Chondrocyte (in vitro differentiated cells): ENCODE measurements at places on chromosomes 2 and 18. TPM values are rescaled to one million over a fixed set of nuclear protein-coding genes. Genes with fewer than 3 reads are reported as not detected.

ME2 gene
- total RNA-seq: 26.7 to 29.9 TPM (median 29.1 TPM) in 3 replicates

DNA sequence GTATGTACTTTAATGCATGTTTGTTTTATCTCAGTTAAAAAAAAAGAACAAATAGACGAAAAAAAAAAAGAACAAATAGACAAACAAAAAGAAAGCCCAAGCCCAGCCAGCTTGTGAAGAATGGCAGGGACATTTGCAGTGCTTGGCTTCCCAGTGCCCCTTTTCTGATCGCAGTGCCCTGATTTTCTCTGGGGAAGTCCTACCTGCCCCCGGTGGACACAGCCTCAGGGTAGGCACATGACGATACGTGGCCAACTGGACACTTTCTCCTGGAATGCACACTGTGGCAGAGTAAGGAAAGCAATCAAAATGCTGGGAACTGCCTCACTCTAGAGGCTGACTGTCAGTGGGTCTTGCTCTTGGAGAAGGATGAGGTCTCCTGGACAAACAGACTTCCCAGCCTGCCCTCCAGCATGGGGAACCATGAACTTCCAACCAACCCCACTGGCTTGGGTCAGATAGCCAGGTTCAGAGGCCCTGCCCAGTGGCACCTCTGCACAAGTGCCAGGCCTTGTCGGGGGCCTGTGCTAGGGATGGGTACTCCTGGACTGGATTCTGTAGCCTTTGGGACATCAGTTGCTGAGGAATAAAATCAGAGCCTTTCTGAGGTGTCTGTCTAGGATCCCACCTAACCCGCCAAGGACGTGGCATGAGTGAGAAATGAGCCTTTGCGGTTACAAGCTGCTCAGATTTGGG is 76.7 kb downstream of the INHBB start:
- no peaks in the 10 kb centered on the region for H3K4me1 ChIP-seq
- no peak for DNase-seq
- peaks cover 2% of the 10 kb centered on the region for H3K36me3 ChIP-seq
- H3K27ac ChIP-seq: no peak overlapping the region
- H3K27me3 ChIP-seq: peaks cover 67% of the 10 kb centered on the region

GRCh38 chr2:9554921-9555296 is 721 bp downstream of the ADAM17 start:
- H3K4me3 ChIP-seq: peak overlapping the region; percentile 95
- H3K27me3 ChIP-seq: no peaks in the 10 kb centered on the region

DNA sequence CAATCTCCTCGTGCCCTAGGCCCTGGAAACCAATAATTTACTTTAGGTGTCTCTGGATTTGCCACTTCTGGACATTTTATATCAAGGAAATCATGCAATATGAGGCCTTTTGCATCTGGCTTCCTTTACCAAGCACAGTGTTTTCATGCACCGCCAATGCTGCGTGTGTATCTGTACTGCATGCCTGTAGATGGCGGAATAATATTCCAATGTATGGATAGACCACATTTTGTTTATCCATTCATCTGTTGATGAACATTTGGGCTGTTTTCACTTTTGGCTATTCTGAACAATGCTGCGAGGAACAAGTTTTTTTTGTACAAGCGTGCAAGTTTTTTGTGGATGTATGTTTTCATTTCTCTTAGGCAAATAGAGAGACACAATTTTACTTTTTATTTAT is 18.9 kb downstream of the HPCAL1 start:
- DNase-seq: no peak
- H3K4me1 ChIP-seq: peaks cover under 1% of the 10 kb centered on the region
- H3K4me3 ChIP-seq: no peak overlapping the region
- no peak overlapping the region for H3K27ac ChIP-seq
- H3K36me3 ChIP-seq: no peaks in the 10 kb centered on the region
- H3K27me3 ChIP-seq: no peaks in the 10 kb centered on the region

DNA sequence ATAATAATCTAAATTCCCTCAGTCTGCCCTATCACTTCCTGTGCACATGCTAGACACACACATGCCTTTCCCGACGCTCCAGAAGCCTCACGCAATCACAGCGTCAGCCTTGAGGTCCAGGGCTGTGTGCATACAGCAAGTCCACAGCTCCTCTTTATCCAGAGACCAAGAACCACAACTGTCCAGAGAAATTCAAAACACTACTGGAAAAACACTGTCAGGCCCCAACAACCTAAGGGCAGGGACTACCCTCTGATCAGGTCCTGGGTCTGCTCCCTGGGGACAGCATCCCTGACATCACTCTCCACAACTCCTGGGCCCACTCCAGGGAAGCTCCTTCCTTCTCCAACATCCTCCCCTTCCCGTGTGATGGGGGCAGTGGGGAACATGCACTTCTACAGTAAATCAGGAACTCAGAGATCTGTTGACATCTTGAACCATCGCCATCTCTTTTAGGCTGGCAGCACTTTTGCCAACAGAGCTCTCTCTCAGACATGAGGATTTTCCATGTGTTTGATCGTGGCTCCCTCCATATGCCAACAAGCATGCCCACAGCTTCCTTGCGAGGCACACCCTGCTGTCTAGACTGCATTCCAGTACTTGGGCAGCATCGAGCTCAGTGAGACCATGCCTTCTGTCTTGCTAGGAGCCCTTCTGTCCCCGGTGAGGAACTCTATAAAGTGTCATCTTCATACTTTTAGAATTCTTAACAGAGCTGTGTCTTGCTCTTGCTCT is 15.4 kb downstream of the TEX51 start:
- no peak for DNase-seq
- peaks cover 5% of the 10 kb centered on the region for H3K27me3 ChIP-seq
- H3K36me3 ChIP-seq: no peaks in the 10 kb centered on the region
- H3K4me1 ChIP-seq: no peaks in the 10 kb centered on the region
- H3K4me3 ChIP-seq: no peak overlapping the region
- H3K27ac ChIP-seq: no peak overlapping the region

GRCh38 chr2:88239781-88240180 is 69.6 kb downstream of the THNSL2 start:
- DNase-seq: no peak
- H3K27me3 ChIP-seq: peaks cover 4% of the 10 kb centered on the region
- no peak overlapping the region for H3K27ac ChIP-seq

GRCh38 chr2:238484522-238485452 is 58.1 kb downstream of the ASB1 start:
- DNase-seq: no peak
- H3K4me3 ChIP-seq: no peak overlapping the region
- H3K4me1 ChIP-seq: no peaks in the 10 kb centered on the region
- H3K27me3 ChIP-seq: no peaks in the 10 kb centered on the region
- peaks cover 7% of the 10 kb centered on the region for H3K36me3 ChIP-seq

- no peak overlapping the region for H3K27ac ChIP-seq
- no peak overlapping the region for H3K4me3 ChIP-seq
- no peaks in the 10 kb centered on the region for H3K27me3 ChIP-seq
- DNase-seq: no peak
These were observed 28.2 kb downstream of the OSBPL1A start for GRCh38 chr18:24369426-24369825.

GRCh38 chr2:147525819-147526489 is 318.9 kb upstream of the ACVR2A start:
- peaks cover 2% of the 10 kb centered on the region for H3K27me3 ChIP-seq
- no peak for DNase-seq
- no peaks in the 10 kb centered on the region for H3K36me3 ChIP-seq
- H3K4me3 ChIP-seq: no peak overlapping the region

- peak overlapping the region; percentile 33 for H3K4me3 ChIP-seq
- peaks cover 67% of the 10 kb centered on the region for H3K4me1 ChIP-seq
- no peak for DNase-seq
- H3K36me3 ChIP-seq: no peaks in the 10 kb centered on the region
- H3K27ac ChIP-seq: peak overlapping the region; percentile 81
These were observed 41.6 kb downstream of the KCNE4 start for GRCh38 chr2:223093436-223094241.

DNA sequence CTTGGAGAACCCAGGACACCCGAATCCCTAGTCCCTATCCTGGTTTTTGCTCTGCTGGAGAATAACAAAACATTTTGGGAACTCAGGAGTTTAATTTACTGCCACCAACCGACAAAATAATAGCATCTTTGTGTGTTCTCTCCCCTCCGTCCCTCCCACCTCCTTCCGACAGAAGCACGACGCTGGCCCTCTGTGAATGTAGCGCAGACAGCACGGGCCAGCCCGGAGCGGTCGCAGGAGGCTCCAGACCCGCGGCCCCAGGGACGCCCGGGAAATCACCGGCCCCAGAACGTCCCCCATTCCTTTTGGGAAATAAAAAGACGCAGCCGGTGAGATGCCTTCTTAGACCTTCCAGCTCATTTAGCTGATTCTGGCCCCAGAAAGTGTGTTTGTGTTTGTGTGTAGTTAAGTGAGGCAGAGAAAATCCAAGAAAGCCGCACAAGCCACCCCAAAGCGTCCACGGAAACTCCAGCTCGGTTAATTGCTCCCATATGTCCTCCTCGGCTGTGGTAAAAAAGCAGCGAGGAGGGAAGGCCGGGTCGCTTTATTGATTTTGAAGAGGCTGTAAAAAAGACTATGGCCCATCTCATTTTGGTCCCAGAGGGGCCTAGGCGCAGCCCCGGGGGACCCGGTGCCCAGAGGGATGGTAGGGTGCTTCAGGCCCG is 577 bp upstream of the TANC1 start:
- H3K36me3 ChIP-seq: no peaks in the 10 kb centered on the region
- H3K27me3 ChIP-seq: no peaks in the 10 kb centered on the region
- DNase-seq: no peak

DNA sequence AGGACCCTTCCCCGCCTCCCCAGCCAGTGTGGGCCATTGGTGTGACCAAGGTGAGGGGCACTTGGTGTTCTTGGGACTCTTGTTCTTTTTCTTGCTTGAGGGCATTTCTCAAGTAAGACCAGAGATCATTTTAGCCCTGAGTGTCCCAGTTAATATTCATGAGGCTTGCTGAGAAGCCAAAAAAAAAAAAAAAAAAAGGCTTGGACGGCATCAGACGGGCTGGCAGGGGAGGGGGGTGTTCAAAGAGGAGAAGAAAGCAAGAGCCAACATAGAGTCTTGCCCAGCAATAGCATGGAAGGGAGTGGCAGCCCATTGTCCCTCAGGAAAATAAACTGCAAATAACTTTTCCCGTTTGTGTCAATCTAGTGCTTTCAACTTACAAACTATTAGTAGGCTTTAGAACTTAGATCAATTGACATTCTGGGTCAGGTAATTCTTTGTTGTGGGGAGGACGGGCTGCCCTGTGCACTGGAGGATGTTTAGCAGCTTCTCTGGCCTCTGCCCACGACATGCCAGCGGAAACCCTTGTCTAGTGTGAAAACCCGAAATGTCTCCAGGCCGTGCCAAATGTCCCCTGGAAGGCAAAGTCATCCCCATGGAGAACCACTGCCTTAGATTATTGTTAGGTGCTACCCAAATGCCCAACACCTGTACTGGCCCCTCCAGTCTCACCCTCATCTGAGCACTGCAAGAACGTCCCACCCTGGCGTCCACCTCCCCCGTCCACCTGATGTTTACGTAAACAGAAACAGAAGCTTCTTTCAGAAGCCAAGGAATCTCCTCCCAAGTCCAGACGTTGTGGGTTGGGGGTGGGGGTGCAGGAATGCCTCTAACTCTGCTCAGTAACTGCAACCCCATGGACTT is 163.4 kb downstream of the BCL2 start:
- H3K4me3 ChIP-seq: no peak overlapping the region
- H3K4me1 ChIP-seq: peaks cover 47% of the 10 kb centered on the region
- H3K27me3 ChIP-seq: peaks cover 13% of the 10 kb centered on the region
- peaks cover 4% of the 10 kb centered on the region for H3K36me3 ChIP-seq

GRCh38 chr2:231163011-231163410 is 35.4 kb upstream of the ARMC9 start:
- peaks cover 69% of the 10 kb centered on the region for H3K4me1 ChIP-seq
- DNase-seq: no peak
- no peaks in the 10 kb centered on the region for H3K27me3 ChIP-seq
- no peak overlapping the region for H3K4me3 ChIP-seq
- peak overlapping the region; percentile 99 for H3K27ac ChIP-seq
- H3K36me3 ChIP-seq: peaks cover 29% of the 10 kb centered on the region

DNA sequence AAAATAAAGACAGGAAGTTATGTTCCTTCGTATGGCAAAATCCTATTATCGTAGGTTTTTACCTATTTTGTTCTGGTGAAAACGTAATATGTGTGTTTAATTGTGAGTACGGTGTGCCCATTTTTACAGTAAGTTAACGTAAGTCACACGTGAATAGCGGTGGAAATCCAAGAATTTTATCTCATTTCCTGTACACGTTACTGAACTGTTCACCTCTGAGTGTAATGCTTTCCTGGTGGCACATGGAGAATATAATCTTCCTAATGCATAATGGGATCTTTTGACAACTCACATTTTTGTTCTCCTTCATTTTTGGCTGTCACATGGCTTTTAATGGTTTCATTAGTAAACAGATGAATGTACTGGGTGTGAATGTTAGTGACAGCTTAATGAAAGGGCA is 28.2 kb downstream of the BCL2L11 start:
- no peaks in the 10 kb centered on the region for H3K27me3 ChIP-seq
- DNase-seq: no peak
- peaks cover 5% of the 10 kb centered on the region for H3K4me1 ChIP-seq

DNA sequence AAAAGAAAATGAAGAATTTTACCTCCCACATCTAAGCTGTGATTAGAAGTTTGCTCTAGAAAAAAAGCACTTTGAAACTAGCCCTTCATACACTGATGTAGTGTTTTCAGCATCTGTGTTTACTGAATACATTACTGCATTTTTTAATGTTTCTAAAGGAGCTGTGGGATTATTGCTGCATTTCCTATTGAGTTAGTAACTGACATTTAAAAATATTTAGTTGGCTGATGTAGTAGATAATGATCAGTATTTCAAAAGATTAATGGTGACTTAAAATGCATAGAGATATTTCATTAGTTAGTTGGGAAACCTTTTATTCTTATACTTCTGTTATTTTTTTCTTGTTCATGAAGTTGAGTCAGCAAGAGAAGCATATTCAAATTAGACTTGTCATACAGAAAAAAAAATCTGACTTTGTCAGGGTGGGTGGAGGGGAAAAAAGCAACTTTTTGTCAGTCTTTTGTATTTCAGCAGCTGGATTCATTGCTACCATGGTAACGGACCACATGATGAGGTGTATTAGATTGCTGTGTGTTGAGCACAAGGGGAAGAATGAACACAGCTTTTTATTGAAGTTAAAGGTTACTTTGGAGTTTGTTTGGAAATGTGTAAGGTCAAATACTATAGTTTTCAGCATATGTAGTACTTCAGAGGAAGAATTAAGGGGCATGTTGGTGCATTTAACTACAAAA is at the start of gene DTNA:
Gene DTNA, plus strand, starts transcription at position 549 of the 692 bp plus-strand sequence. CDS start 45,679 bp downstream, outside the sequence.
- peak within 1 kb of the TSS; percentile 97 for H3K27ac ChIP-seq
- no peaks in the 10 kb centered on the region for H3K36me3 ChIP-seq
- peak within 1 kb of the TSS; percentile 69 for H3K4me3 ChIP-seq
- DNase-seq: no peak
- H3K4me1 ChIP-seq: peaks cover 50% of the 10 kb centered on the region
